Stimulated activated CD4-positive, alpha-beta T cell treated with anti-CD3 and anti-CD28 coated beads, Interleukin-1b, Interleukin-23, amount 100 ng/mL, for 24 hours (primary cell): ENCODE measurements at places on chromosomes 1 and 21.

DNA sequence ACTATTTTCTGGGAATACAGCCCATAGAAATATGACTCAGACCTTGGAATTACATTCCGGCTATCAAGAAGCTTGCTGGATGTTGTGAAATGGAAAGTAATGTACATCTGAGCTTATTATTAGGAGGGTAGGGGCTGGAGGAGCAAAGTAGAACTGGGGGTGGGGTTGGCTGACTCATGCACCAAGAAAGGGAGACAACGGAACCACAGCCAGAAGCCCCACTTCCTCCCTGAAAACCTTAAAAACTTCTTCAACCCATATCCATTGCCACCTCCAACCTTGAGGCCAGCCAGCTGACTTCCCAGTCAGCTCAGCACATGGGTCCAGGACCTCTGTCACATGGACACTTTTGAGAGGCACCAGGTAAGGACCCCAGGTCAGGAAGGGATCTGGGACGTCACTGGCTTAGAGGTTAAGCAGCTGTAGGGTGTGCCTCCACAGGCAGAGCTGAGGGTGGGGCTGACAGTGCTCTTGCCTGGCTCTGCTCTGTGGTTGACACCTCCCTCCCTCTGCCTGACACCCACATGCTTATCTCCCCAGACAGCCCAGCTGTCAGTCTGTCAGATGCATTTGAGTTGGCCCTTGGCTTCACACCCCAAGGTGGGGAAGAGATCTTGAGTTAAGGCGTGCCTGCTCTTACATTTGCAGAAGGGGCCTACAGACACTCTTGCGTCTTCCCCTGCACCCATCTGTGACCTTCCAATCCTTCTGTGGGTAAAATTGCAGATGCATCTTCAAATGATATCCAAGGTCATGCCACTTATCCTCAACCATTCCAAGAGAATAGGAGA lies 5.7 kb upstream of the ZNF683 start:
- peak; percentile 56 for DNase-seq

DNA sequence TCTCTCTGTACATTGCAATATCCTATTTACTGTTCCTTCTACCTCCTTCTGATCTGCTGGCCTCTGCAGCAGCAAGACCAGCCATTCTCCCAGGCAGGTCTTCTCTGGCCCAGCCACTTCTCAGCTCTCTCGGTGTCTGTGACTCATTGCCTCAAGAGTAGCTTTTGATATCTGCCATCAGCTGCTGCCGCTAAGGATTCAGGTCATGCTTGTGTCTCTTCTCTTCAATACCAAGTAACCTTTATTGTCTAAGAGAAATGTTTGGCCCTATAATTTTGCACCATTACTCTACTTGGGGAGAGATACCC lies 101.8 kb downstream of the TMEM53 start:
- DNase-seq = no peak

GRCh38 chr1:25774921-25775771 lies 24.8 kb upstream of the SELENON start:
- peak; percentile 65 for DNase-seq

DNA sequence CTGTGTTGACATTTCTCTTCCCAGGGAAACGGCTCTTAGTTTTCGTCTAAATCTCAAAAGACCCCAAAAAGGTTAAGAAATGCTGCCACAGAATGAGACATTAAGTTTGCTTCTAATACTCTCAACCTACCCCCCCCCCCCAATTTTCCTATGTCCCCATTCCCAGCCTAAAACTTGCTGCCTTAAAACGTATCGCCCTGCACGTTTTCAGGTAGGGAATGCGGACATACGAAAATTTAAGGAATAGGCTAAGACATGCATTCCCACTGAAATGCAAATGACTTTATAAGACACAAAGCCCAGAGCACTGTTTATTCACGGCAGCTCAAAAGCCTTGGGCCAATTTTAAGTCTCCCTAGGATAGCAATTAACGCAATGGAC lies 45.4 kb downstream of the GFI1 start:
- no peak for DNase-seq

GRCh38 chr1:159900755-159901360 lies 893 bp upstream of the CFAP45 start:
- no peak for DNase-seq

DNA sequence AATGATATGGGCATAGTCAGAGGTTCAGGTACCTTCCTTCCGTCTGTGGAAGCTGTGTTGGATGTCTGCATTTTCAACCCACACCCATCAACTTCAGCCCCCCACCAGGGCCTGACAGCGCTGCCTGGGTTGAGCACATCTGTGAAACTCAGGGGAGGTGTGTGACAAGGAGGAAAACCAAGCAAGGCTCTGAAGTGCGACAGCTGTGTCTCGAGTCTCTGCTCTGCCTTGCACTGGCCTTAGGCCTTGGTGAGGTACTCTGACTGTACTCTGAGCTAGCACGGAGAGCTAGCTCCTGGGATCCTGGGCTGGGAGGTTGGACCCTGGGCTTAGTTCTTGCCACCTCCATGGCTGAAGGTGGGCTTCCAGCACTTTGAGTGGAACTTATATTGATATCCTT lies 9.1 kb downstream of the VANGL2 start:
- no peak for DNase-seq

GRCh38 chr1:218779341-218780100 lies 394.2 kb upstream of the LYPLAL1 start:
- no peak for DNase-seq

DNA sequence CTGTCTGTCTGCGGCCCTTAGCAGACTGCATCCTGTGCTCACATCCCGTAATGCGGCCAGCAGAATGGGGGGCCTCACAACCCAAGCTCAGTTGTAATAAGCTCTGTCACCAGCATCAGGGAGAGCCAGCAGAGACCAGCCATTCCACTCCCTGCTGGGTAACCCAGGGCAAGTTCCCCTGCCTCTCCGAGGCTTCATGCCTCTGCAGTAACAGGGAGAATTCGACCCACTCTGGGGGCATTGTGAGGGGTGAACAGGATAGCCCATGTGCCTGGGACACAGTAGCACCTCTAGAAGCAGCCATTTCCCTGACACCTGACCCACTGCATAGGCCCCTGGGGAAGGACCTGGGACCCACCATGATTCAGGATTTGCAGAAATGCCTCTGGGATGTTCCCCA lies 461.2 kb downstream of the MATN1 start:
- no peak for DNase-seq

- no peak for DNase-seq
Measured at GRCh38 chr1:169309178-169310166, 58.1 kb downstream of the NME7 start.

DNA sequence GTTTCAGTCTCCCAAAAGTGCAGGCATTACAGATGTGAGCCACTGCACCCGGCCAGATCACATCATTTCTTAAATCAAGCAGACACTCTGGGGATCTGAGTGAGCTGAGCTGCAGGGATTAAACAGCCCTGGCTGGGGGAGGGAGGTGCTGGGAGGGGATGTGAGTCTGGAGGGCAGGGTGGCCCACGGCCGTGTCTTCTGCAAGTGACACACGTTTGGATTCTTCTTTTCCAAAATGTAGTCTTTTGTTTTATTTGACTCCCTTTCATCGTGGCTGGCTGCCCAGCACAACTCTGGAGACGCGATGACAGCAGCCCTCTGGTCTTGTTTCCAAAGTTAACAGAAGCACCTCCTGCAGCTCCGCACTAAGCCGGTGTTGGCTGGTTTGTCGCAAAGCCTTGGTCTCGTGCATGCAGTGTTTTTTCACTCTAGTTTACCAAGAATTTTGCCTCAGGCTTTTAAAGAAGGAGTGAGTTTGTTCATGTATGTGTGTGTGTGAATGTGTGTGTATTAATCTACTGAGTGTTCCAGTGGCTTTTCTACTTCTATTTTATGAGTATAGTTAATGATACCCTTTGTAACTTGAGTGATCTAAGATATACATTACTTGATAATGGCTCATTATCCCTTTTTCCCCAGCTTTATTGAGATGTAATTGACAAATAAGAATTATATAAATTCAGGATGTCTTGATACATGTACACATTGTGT lies 2.8 kb upstream of the KRTAP10-5 start:
- DNase-seq = no peak

- DNase-seq = no peak
Measured at GRCh38 chr21:37578471-37579126, 212.0 kb downstream of the DYRK1A start.

DNA sequence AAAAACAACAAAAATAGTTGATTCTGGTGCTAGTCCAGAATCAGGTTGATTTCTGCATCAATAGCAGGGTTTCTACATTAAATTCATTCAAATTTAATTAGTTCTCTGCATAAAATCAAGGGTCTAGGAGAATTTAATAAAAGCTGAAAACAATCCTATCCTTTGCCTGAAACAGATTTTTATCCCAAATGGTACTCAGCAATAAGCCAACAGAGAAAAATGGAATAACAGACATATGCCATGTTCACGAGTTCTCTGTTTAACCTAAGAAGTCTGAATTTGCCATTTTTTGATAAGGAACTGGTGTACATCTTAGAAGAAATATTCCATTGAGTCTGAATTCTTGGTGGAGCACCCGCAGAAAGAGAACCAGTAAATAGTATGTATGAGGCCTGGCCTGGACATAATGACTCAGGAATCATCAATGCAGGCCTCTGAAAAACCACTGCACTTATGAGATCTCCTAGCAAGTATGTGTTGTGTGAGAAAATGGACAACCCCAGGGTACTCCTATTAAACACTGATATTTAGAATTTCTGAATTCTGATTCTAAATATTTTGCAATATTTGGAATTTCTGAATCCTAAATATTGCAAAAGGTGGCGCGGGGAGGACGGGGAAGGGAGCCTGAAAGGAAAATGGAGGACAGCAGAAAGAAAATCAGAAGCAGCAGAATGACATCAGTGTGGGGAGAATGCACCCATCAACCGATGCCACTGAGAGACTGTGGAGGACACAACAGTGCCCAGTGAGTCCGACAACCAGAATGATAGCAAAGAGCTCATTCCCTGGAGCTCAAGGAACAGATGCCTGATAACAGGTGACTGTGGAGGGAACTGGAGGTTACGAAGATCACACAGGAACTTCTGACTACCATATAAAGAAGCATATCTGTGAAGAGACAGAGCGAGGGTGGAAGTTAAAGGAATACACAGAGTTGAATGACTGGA lies 97.6 kb downstream of the APP start:
- DNase-seq = no peak

DNA sequence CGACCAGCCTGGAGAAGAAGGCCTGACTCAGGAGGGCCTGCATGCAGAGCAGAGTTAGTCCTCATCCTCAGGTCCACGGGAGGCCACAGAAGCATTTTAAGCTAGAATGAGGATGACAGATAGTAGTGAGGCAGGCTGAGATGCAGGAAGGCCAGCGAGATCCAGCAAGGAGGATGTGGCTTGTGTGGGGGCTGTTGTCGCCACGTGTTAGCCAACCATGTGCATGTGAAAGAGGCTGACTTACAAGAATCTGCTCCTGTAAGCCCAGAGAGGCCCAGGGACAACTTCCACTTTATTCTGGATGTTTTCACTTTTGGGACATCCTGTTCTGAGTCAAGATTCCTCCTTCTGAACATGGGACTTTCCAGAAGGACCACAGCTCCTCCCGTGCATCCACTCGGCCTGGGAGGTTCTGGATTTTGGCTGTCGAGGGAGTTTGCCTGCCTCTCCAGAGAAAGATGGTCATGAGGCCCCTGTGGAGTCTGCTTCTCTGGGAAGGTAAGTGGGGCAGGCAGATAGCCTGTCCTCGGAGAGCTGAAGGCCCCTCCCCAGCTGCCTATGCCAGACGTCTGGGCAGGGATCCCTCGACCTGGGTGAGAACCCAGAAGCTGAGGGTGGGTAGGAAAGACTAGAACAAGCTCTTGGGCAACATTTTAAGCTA lies at the start of gene SLAMF8:
Gene SLAMF8 (plus strand): TSS at position 433 of the 661 bp plus-strand sequence. CDS start 26 bp downstream, at position 459.
- DNase-seq = no peak
